ENCODE measurements at places on chromosomes 3 and 15.
A peak's percentile ranks its signal among the peaks of the same experiment; 100 is the strongest.

- no peak for DNase-seq
Measured at GRCh38 chr15:76177491-76178040, 117.8 kb downstream of the TMEM266 start.

- DNase-seq = no peak
Measured at GRCh38 chr15:98484914-98485313, 163.4 kb upstream of the IGF1R start.

GRCh38 chr3:120198305-120198878 is 86.6 kb downstream of the GPR156 start:
- DNase-seq = peak; percentile 23

DNA sequence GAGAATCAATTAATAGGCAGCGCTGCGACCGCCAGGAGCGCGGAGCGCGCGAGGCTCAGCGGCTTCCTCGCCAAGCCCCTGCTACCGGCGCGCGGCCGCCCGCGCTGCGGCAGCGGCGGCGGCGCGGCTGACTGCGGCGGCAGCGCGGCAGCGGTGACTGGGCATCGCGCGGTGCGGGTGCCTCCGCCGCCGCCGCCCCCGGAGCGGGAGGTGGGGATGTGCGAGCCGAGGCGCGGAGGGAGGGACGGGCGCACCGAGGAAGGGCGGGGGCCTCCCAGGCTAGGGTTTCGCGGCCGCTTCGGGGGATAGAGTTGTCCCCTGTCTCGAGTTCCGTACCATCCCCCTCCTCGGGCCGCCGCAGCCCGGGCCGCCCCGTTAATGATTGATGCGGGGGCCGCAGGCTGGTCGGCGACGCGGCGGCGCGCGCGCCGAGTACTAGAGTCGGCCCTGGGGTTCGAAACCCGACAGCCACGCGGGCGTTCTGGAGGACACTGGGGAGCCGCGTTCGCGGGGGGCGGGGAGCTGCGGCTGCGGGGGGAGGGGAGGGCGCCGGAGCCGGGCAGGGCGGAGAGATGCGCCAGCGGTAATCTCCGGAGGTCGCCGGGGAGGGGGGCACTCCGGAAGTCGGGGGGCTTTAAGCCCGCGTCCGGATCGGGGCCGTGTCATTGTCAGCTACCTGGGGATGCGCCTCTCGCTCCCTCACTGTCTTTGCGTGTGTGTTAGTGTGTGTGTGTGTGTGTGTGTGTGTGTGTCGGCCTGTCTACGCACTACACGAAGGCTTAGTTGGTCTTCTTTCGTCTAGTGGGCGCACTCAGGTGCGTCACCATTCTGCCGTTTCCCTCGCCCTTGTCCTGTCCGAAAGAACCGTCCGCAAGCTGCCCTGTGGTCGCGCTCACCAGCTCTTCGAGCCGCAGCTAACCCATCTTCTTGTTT is at the start of gene PAQR9:
PAQR9 (minus strand) TSS at position 159 of the 933 bp plus-strand sequence. CDS start 338 bp downstream, outside the sequence.
- no peak for DNase-seq

GRCh38 chr3:43755516-43756200 is 64.9 kb downstream of the ABHD5 start:
- DNase-seq = no peak

DNA sequence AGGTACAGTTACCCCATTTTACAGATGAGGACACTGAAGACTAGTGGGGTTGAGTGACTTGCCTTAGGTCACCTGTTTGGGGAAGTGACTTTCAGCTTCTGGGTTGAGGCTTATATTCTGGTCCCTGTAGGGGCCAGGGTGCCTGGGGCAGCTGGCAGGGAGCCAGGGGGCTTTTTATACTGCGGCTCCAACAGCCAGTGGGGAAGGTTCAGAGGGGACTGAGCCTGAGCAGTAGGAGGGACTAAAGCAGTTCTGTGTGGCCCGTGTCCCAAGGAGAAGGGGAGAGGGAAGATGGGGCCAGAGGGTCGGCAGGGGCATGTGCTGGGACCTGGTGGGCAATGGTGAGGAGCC is 37.7 kb downstream of the SLC6A6 start:
- no peak for DNase-seq

DNA sequence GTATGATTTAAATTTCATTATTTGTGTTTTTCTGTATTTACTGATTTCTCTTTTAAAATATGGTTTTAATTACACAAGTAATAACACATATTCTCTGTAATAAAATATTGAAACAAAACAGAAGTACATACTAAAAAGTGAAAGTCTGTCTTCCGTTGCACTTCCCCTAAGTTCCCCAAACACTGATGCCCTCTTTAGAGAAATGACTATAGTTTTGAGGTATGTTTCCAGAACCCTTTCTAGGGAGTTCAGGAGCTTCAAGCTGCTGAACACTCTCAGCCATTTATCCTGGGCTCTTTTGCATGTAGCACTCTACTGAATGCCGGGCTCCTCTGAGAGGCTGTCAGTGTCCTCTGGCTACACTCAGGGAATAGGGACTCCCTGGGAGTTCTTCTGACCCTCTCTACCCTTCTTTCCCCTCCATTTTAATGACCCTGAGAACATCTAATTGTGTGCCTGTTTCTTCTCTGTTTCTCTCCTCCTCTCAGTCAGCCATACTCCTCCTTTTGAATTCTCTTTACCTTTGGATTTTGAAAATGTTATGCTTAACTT is 60.4 kb upstream of the KCNAB1 start:
- peak; percentile 47 for DNase-seq

DNA sequence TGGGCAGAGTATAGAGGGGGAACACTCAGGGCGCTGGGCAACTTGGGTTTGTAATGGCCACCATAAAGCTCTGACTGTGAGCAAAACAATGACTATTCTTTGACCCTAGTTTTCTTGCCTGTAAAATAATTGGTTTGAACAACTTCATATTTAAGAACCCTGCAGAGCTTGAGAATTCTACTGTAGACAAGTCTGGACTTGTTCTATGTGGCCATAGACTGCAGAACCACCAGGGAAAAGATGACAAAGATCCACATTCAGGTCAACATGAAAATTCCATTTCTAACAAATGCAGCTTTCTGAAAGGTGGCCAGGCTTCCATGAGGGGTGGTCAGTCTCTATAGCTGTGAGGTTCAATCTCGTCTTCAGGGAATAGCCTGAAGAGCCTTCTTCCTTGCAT is 239.4 kb upstream of the LRRN1 start:
- no peak for DNase-seq

GRCh38 chr3:25151281-25151902 is 276.7 kb upstream of the RARB start:
- no peak for DNase-seq

- DNase-seq = no peak
Measured at GRCh38 chr3:155978324-155978723, 107.9 kb downstream of the GMPS start.

DNA sequence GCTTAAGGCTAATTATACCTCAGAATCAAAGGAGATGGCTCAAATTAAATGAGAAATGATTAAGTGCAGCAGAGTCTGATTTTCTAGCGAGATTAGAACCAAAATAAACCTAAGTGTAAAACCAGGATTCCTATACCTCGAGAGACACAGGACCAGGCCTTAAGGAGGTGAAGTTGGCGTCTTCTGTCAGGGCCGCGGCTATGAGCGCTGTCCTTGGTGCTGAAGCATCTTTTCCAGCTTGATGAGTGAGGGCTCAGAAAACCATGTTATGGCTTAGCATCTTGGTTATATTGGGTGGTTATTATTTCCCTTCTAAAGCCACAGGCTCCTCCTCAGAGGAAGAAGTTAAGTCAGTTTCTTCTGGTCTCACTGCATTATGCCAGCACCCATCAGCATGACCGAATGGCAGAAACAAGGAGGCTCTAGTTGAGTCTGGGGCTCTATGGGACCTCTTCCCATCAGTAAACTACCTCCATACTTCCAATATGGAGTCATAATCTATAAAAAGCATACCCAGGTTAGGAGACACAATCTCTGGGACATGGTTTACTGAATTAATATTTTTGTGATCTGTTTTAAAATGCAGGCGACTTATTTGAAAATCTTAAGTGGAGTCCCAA is 120.1 kb upstream of the NMNAT3 start:
- peak; percentile 2 for DNase-seq

DNA sequence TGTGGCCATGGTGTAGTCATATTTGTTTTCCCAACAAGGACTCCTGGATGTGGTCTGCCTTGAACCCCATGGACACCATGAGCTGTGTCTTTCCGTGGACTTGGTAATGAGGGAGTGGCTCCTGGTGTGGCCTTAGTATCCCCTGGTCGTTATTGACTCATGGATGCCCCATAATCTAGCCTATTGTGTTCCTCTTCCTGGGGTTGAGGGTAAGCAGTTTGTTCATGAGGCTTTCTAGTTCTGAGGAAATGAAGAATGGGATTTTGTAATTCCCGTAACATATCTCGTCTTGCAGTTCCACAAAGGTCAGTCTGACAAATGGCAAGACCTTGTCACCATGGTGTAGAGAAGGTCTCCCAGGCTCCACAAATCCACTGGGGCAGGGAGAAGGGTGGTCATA is 22.6 kb downstream of the RAB7A start:
- peak; percentile 81 for DNase-seq

DNA sequence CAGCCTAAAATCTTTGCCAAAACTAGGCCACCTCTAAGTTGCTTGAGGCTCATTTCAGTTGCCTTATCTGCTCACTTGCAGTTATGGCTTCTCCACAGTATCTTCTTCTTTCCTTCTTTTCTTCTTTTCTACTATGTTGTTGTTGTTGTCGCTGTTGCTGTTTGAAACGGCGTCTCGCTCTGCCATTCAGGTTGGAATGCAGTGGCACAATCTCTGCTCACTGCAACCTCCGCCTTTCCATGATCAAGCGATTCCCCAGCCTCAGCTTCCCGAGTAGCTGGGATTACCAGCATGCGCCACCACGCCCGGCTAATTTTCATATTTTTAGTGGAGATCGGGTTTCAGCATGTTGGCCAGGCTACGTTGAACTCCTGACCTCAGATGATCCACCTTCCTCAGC is 210.8 kb upstream of the NR2F2 start:
- no peak for DNase-seq
